ENCODE measurements at places on chromosomes 2 and 18.

DNA sequence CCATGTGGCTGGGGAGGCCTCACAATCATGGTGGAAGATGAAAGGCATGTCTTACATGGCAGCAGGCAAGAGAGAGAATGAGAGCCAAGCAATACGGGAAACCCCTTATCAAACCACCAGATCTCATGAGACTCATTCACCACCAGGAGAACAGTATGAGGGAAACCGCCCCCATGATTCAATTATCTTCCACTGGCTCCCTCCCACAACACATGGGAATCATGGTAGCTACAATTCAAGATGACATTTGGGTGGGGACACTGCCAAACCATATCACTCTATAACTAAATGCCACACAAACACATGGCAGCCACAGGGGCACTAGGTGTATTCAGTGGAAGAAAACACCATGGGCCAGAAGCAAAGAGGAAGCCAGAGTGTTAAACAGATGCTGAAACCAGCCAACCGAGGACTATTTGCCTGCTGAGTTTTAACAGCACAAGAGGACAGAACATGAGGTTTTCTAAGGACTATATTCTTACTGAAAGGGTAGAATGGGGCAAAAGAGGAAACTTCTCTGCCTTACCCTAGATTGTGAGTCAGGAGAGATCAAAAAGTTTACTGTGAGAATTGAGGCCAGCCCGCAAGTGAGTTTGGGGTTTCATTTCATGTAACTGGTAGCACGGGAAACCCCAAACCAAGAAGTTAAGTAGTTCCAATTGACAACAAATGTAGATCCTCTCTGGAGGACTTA, 49.2 kb downstream of the SIGLEC15 start:
- no peak for DNase-seq

GRCh38 chr2:17309741-17310339, 208.4 kb downstream of the RAD51AP2 start:
- no peak for DNase-seq

GRCh38 chr2:145743011-145743410, 1223.1 kb upstream of the ZEB2 start:
- DNase-seq: no peak

GRCh38 chr2:8281950-8282857, 399.7 kb upstream of the ID2 start:
- no peak for DNase-seq

DNA sequence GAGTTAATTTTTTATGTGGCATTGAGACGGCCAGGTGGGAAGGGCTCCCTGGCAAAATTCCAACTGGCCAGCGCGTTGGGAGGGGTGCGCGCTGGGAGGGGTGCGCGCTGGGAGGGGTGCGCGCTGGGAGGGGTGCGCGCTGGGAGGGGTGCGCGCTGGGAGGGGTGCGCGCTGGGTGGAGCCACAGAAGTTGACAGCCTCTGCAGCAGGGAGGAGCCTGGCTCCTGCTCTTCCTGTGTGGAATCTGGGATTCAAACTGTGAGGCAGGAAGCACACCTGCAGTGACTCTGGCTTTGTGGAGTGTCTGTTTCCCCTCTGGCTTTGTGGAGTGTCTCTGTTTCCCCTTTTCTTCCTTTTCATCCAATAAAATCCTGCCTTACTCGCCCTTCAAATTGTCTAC, 147.9 kb upstream of the CBLN2 start:
- no peak for DNase-seq

DNA sequence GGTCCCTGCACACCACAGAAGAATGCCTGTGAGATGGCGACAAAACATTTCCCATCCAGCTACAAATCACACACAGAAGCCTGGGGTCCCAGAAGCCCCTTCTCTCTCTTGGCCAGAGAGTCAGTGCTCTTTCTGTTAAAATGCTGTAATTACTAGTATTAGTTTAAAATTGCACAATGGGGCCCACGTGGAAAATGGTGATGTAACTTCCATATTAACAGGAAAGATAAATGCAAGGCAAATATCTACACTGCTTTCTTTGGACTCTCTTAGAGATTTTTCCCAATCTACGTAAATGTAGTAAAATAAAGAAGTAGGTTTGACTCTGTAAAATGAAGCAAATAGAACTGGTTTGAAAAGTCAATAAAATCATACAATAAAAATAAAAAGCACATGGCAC, 113.9 kb upstream of the TFCP2L1 start:
- no peak for DNase-seq

GRCh38 chr18:78683191-78684010, 296.2 kb upstream of the SALL3 start:
- no peak for DNase-seq

- no peak for DNase-seq
These were observed 111.3 kb upstream of the NDUFV2 start for GRCh38 chr18:8991155-8991554.

GRCh38 chr2:37037771-37038170, 46.4 kb downstream of the HEATR5B start:
- DNase-seq: no peak

GRCh38 chr2:172993931-172994717, 81.5 kb upstream of the MAP3K20 start:
- no peak for DNase-seq

GRCh38 chr2:71894261-71894660, 253.4 kb downstream of the CYP26B1 start:
- DNase-seq: no peak

- DNase-seq: no peak
These were observed 68.6 kb downstream of the METTL8 start for GRCh38 chr2:171365232-171365631.

GRCh38 chr2:132443106-132443505, 26.5 kb downstream of the GPR39 start:
- DNase-seq: no peak

- DNase-seq: no peak
These were observed 154.7 kb downstream of the MBD2 start for GRCh38 chr18:54069729-54070128.

DNA sequence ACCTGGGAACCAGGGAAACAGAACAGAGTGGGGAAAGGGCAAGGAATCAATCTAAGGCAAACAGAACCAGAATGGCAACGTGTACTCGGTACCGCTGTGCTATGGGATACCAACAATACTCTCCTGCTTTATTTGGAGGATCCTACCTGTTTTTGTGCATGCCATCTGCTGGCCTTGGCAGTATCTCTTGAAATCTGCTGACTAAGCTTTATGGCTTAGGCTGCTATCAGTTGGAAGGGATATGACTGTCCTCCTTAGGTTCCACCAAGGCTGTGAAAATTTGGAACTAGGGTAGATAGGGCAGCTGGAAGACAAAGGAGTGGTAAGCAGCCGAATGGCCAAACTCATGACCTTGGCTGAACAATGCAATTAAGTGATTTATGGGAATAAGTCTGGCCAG, 71.3 kb upstream of the LYPD6 start:
- DNase-seq: no peak

GRCh38 chr18:55488473-55488872, 99.5 kb downstream of the TCF4 start:
- no peak for DNase-seq

- no peak for DNase-seq
These were observed 268.4 kb downstream of the ATAD2B start for GRCh38 chr2:23658466-23658942.

GRCh38 chr2:73059106-73059505, 12.4 kb downstream of the SFXN5 start:
- DNase-seq: no peak

- DNase-seq: no peak
These were observed 218.0 kb upstream of the COPS8 start for GRCh38 chr2:236867441-236868260.

DNA sequence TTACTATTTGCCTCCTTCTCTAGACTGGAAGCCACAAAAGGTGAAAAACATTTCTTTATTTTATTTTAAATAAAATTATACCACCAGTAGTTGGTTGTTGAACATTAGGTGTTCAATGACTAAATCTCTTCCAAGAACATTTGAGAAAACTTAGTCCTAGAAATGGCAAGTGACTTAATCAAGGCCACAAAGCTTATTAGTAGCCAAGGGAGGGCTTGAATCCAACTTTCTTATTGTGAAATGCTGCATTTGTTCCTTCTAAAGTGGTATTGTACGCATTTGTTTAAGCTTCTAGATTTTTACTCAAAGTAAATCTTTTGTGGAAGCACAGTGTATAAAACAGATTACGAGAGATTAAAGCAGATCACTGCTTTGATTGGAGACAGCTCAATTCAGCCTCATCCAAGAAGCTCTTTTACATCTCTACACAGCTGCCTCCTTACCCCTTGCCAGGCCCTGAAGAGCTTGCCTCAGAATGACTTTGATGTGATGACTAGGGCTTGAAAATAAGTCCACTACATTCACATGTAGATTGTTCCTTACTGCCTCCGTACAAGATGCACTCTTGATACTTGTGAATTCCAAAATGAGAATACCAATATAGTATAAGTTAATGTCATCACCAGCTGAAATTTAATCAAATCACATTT, 244.8 kb downstream of the XIRP2 start:
- DNase-seq: no peak

- DNase-seq: no peak
These were observed 502.6 kb downstream of the PTPRM start for GRCh38 chr18:8069708-8070107.

- DNase-seq: no peak
These were observed 194.1 kb downstream of the SMAD7 start for GRCh38 chr18:48756511-48757226.

GRCh38 chr2:72933646-72934151, 16.4 kb downstream of the EMX1 start:
- no peak for DNase-seq

GRCh38 chr2:175576875-175577274, 395.4 kb upstream of the ATP5MC3 start:
- DNase-seq: no peak

DNA sequence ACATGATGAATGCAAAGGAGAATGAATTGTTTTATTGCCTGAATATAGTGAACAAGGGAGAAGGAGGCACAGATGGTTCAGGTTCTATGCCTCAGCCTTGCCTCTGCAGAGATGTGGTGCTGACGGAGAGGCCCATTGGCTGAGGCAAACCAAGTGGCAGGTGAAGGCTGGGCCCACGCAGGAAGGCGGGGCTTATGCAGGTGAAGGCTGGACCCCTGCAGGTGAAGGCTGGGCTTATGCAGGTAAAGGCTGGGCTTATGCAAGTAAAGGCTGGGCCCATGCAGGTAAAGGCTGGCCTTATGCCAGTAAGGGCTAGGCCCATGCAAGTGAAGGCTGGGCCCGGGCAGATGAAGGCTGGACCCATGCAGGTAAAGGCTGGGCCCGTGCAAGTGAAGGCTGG, 414.7 kb downstream of the LRATD1 start:
- DNase-seq: no peak

- no peak for DNase-seq
These were observed 70.2 kb downstream of the MYO1B start for GRCh38 chr2:191315365-191315752.

- no peak for DNase-seq
These were observed 763.3 kb downstream of the TRIB2 start for GRCh38 chr2:13480057-13480456.

GRCh38 chr2:120642646-120643045, 93.0 kb upstream of the GLI2 start:
- no peak for DNase-seq

DNA sequence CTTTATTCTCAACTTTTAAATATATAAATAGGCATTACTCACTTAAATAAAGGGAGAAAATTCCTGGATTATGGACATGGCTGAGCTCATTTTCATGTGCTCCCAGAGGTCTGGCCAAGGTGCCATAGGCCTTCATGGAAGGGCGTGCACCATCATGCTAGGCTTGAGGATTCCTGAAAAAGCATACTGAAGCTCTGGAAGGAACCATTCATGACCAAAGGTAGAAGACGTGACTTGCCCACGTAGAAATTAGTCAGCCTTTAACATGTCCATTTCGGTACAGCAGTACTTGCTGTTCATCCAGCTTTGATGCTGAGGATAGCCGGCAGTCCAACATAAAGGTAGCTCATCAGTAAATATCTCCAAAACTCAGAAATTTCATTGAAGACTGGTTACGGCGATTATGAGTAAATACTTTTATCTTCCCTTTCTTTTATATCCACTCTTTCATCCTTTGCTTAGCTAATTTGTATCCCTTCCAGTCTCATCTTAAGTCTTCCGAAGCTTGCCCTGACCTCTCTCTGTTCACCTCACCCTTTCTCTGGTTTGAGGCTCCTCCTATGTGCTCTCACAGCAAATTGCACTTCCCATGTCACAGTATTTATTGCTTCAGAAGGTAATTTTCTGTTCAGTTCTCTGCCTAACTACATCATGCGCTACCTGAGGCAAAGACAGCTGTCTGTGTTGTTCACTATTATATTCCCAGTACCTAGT, 32.3 kb upstream of the ASNSD1 start:
- no peak for DNase-seq

DNA sequence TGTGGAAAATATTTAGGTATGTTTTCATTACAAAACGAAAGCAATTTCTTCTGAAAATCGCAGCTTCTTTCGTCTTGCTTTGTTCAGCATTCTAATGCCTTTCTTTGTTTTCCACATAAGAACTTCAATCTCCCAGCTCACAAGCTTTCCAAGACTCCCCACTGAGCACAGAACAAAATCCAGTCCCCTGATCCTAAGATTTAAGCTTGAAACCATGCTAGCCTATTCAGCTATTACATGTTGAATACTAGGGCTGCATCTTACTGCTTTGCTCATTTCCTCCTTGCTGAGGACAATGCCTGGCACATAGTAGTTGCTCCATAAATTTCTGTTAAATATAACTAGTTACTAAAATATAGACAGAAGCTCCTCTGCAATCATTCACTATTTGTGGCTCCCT, 160.6 kb downstream of the GALNT3 start:
- DNase-seq: no peak

GRCh38 chr18:58505181-58505580, 123.7 kb downstream of the ALPK2 start:
- DNase-seq: no peak

DNA sequence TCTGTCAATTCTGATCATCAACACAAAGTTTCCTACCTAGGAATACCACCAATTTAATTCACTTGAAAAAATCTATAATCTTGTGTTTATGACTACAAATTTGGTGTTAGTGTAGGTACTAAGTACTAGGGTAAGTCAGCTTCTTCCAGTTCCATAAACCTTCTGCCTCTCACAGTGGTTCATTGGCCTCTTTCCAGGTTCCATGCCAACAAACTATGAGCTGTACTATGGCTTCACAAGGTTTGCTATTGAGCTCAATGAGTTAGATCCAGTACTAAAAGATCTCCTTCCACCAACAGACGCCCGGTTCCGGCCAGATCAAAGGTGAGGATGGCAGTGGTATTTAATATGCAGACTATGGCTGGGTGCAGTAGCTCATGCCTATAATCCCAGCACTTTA, 58.8 kb downstream of the PRKRA start:
- DNase-seq: no peak

GRCh38 chr18:71168557-71169145, 879.8 kb downstream of the SOCS6 start:
- DNase-seq: no peak

DNA sequence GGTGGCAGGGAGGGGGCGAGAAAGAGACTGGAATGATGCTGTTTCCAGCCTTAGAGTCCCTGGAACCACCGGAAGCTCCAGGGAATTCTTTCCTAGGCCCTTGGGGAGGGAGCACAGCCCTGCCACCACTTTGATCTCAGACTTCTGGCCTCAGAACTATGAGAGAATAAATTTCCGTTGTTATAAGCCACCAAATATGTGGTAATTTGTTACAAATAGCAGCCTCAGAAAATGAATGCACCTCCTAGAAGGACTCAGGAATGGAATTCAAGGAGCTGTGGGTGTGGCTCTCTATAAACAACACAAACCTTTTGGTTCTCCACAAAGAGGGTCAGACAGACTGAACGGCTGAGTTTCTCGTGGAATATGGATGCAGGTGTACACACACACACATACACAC, 144.5 kb downstream of the ACKR3 start:
- DNase-seq: no peak

Measured in stimulated activated CD4-positive, alpha-beta T cell treated with anti-CD3 and anti-CD28 coated beads, Interleukin-1b, Interleukin-23, amount 100 ng/mL, for 1 hour (primary cell).